ENCODE measurements at places on chromosomes 11 and 22.
A peak's percentile ranks its signal among the peaks of the same experiment; 100 is the strongest.

DNA sequence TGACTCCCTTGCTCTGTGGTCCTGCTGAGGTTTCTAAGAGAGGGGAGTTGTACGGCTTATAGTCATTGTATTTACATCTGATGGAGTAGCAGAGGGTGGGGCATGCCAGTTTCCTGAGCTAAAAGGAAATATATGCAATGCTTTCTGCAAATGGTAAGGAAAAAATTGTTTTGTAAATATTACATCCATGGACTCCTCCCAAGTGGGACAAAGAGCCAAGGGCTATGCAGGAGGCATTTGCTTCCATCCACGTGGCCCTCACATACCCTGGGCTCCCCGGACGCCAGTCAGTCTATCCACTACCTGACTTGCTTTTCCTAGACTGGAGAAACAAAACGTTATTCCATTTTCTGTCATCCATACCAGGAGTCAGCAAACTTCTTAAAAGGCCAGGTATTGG lies 59.7 kb upstream of the PITPNB start:
- DNase-seq = no peak

GRCh38 chr11:23957314-23957713 lies 539.5 kb upstream of the LUZP2 start:
- DNase-seq = no peak

DNA sequence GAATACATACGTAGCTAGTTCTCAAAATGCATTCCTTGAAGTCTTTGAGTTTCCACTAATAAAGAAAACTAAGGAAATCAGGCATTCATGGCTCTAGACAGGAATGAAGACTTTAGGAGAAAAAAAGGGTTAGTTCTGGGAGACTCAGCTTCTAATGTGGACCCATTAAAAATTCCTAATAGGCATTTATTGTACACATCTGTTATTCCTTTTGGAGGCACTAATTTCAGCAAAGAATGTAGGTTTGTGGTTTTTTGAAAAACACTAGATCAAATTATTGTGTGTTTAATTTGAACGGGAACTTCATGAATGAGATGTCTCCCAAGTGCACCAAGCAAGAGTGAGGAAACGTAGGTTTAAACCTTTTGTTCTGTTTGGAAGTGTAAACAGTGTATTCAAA lies 42.7 kb downstream of the PARVA start:
- no peak for DNase-seq

DNA sequence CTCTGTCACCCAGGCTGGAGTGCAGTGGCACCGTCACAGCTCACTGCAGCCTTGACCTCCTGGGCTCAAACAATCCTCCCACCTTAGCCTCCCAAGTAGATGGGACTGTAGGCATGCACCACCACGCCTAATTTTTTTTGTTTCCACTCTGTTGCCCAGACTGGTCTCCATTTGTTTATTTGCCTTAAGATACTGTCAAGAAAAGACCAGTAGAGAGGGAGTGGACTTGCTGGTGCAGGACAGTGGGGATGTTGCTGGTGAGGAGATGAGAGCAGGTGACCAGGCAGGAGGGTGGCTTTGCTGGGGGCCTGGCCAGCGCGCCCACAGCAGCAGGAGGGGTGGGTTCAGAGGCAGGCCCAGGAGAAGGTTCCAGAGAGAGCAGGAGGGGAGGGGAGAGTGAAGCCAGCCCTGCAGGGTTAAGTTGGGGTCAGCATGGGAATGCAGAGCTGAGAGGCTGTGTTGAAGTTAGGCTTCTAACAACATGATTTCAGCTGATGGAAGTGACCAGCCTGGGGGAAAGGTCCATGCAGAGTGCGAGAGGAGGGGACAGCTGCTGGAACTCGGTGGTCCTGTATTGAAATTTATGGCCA lies 35.8 kb downstream of the NADSYN1 start:
- no peak for DNase-seq

- DNase-seq = no peak
Measured at GRCh38 chr22:40714499-40715337, 35.4 kb downstream of the MCHR1 start.

DNA sequence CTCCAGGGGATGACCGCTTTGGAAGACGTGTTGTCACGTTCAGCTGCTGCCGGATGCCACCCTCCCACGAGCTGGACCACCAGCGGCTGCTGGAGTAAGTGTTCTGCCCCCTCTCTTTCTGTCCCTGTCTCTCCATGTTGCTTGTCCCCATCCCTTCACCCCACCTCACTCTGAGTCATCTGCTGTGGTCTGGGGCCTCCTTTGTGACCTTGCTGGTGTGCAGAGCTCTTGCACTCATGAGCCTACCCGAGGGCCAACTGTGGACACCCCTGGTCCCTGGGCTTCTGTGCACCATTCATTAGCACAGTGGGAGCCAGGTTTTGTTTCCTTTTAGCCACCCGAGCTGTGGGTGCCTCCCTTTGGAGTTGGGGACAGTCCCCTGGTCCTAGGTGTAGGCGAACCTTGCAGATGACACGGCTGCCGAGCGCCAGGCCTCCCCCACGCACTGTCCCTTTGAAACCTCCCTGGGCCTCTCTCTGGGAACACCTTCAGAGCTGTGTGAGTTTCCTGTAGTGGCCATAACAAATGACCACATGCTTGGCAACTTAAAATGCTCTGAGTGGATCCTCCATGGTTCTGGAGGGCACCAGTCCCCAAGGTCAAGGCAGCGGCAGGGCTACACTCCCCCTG lies 49.8 kb downstream of the ARHGAP8 start:
- DNase-seq = no peak

- DNase-seq = no peak
Measured at GRCh38 chr22:46159777-46160176, 9.5 kb downstream of the PPARA start.

DNA sequence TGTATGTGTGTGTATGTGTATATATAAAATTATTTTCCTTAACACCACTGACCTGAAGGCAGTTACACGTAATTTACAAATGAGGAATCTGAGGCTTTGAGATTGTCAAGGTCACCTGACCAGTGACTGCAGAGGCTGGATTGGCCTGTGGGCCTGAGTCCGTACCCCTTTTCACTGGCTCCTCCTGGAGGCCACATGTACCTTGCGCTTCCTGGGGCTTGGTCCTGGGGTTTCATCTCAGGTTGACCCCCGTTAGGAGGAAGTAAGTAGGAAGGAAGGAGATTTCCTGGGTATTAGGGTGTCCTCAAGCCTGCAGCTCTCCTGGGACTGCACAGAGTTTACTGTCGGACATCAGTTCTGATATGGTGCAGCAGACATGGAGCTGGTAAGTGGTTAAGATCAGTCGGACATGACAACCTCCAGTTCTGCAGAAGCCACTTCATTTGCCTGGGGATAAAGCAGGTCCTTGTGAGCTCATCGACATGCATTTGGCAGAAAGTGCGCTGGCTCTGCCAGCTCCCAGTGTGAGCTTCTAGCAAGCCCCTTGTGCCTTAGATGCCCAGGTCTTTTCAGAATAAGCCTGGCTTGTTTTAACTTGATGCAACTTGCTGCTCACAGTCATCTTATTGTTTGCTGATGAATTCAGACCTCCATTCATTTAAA lies 36.6 kb downstream of the ST3GAL4 start:
- DNase-seq = peak; percentile 30

GRCh38 chr22:39474351-39475111 lies 17.7 kb downstream of the MGAT3 start:
- no peak for DNase-seq

DNA sequence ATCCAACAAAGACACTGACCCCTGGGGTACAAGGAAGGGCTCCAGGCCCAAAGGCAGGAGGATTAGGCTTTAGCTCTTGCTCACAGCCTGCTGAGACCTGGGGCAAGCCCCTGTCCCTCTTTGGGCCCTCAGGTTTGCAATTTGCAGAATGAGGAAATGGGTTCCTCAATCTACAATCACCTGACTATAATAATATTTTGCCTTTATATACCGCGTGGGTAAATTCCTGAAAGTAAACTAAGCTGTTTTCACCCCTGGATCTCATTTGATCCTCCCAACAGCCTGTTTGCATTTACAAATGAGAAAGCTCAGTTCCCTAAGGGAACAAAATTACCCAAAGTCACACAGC lies 797 bp downstream of the STARD10 start:
- no peak for DNase-seq

DNA sequence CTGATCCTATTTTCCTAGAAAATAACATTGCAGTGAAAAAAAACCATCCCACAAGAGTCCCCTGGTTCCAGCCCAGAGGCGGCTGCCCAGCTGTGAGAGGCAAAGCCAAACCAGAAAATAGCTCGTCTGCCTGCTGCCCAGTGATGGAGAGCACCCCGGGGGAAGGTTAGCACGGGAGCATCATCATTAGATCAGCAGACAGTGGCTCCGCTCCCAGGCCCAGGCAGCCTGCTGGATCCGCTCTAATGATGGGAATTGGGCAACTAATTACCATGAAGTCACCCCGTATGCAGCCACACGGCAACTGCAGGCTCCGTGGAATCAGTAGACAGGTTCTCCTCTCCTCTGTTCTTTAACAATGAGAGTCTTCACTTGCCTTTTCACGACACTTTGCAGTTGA lies 17.1 kb upstream of the B3GAT1 start:
- no peak for DNase-seq

GRCh38 chr22:28830441-28830840 lies 30.1 kb upstream of the XBP1 start:
- no peak for DNase-seq

DNA sequence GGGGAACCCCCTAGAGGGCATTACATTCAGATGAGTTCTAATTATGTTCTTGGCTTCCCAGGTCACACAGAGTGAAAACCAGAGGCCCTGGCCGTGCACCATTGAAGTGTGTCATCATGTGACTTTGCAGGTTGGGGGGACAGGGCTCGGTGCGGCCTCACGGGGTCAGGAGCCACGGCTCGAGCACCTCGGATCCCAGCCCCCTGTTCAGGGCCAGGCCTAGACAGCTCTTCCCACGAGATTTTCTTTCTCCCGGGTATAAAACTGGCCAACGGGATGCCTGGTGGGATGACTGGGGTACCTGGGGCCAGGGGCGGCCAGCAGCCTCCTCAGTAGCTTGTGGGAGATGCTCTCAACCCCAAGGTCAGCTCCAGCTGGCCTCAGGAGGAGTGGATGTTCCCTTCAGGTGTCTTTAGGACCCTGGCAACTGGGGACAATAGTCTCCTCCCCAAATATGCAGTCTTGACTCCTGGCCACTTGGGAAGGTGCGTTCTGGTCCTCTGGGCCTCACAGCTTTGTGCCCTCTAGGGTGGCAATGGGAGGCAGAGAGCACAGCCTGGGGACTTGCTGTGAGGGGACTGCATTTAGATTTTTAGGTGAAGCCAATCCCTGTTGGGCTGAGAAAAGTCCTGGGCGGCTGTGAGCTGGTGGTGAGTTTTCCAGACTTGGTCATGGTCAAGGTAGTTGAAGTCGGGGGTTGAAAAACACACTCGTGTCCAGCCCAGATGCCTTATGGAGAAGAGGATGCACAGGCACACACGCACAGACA lies 95.6 kb downstream of the KCNQ1 start:
- no peak for DNase-seq

DNA sequence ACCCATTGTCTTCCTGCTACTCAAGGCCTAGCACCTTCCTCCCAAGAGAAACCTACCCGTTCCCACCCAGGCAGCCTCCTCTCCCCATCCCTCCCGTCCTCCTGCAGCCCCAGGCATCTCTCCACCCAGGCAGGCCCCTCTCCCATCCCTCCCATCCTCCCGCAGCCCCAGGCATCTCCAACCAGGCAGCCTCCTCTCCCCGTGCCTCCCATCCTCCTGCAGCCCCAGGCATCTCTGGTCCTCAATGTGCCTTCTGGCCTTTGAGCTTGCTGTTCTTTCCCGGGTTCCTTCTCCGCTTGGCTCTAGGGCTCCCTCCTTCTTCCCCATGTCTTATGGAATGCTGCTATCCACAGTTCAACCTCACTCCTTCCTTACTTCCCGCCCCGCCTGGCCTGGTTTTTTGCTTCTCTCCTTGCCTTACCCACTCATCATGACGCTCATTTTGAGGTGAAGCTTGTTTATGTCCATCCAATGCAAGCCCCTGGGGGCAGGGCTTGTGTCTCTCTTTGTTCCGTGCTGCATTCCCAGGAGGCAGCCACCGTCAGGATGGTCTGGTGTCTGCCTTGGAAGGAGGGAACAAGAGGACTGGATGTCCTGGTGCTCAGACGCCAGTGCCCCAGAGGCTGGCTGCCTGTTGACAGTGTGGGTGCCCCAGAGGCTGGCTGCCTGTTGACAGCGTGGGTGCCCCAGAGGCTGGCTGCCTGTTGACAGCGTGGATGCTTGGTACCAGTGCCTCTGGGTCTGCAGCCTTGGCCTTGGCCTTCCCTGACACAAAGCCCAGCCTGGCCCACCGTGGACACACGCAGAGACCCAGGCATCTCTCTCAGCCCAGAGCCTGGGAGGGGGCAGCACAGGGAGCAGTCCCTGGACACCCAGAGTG lies 815.7 kb downstream of the BRD1 start:
- no peak for DNase-seq

DNA sequence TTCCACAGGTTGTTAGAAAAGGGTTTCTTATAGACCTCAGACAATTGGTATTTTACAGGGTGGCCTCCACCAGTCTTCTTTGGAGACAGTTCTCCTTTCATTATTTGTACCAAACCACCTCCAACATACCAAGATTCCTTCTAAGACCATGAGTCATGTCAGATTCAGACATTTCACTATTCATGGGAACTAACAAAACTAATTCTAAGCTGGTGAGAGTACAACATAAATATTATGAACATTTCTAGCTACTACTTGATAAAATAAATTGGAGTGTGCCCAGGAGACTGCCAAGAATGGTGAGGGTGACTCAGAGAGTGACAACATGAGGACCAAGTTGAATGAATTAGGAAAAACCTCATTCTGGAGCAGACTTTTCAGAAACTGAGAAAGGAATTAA lies 494.6 kb upstream of the LRRC4C start:
- no peak for DNase-seq

DNA sequence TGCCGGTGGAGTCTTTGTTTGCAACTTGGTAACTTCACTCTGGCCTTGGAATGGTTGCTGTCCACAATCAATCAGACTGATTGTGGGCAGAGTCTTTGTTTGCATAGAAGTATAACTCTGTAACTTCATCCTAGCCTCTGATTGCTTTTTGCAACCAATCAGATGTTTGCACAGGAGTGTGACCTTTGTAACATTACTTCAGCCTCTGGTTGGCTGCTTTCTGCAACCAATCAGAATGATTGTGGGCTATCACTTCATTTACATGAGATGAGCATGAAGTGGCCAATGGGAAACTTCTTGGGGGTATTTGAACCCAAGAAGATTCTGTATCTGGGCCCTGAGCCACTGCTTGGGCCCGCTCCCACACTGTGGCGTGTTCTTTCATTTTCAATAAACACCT lies 79.6 kb upstream of the CLDN5 start:
- DNase-seq = no peak

DNA sequence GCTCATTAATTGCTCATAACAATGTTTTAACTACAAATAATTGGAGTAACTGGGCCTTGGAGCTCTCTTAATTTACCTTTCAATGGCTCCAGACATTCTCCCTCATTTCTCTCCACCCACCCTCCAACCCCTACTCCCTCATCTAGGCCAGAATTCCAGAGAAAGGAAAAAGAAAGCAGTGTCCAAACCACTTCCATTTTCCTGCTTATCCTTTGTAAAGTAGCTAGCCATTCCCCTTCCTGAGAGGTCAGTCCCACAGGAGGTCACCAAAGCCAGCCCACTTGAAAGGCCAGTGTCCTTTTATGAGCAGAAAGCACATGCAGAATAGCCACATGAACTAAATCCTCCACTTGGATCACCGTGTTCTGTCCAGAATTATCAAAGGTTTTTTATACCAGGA lies 404.8 kb upstream of the FAT3 start:
- DNase-seq = no peak

- DNase-seq = peak; percentile 97
Measured at GRCh38 chr22:41939981-41940831, 6.7 kb downstream of the CENPM start.

All from CD4-positive, alpha-beta T cell treated with Interleukin-15 for 1 hour (primary cell).